ENCODE measurements at places on chromosomes 13 and 19.

DNA sequence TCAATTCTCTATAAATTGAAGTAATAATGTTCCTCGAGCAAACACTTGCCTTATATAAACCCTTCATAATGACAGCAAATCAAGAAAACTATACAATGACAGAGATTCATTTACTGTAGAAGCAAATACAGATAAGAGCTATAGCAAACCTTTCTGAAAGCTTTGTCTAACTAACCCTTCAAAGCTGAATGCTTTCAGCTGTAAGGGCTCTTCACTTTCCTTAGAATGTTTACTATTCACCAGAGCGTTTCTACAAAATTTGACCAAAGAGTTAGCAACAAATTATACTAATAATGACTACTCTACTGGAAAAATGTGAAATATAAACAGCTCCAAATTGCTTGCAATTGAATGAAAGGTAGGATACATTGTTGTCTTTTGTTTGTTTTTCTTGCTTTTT is 218.1 kb downstream of the SLITRK5 start:
- DNase-seq = no peak

DNA sequence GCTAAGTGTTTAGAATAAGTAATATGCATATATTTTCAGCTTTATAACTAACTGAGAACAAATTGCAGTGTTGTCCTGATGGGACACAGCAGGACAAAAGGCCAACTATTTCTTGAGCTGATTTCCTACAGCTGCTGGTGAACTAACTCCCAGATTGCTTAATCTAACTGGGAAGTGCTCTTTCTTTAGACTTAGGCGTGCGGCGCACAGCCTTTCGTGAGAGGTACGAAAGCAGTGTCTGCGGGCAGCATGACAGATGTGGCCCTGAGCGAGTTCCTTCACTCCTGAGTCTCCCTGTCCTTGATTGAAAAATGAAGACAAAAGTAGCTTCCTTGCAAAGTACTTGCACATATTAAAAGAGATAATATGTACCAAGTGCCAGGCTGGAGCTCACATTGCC is 47.3 kb upstream of the NPAS1 start:
- DNase-seq = no peak

DNA sequence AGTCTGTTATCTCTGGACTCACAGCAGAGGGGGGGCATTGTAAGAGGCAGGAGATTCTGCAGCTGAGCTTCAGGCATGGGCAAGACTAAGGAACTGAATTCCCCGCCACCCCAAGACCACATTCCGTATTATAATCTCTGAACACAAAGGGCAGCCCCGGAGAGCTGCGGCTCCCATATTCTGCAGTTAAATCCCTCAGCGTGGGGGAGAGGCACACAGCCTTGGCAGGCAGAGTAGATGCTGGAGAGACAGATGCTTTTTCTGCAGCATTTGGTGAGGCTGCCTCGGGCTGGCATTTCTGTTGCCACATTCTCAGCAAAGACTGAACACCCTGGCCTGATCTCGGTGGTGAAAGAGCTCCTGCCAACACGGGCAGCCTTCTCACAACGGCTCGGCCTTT is 12.9 kb downstream of the CHAF1A start:
- DNase-seq = no peak

DNA sequence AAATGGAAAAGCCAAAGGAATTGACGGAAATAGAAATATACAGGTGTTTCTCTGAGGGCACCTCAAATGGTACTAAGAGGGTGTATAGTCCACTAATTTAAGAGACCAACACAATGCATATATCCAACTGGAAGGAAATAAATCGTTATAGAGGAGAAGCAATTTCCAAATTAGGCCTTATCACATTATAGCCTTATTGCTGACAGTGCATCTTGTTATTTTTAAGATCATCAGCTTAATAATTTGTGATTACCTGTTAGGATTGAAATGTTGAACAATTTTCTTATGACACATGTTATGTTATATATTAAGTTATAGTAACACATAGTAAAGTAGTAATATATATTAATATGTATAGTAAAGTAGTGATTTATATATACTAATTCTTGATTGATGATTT is 915.7 kb upstream of the PCDH9 start:
- DNase-seq = no peak

DNA sequence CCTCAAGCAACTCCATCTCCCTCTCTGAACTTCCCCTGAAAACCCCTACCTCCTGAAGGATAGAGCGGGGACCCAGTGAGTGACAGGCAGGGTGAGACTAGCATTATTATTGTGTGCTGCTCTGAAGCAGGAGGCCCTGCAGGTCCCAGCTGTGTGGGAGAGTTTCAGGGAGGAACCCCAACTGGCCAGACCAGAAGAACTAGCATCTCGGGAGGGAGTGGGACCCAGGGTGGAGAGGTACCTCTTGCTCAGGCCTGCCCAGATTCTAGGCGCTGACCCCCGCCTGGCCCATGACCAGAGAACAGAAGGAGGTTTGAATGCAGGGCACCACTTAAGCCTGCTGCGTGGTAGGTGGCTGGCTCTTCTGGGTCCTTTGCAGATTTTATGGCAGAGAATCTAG is 5.7 kb upstream of the LYPD3 start:
- no peak for DNase-seq

GRCh38 chr19:3981373-3981735 is 3.9 kb downstream of the EEF2 start:
- no peak for DNase-seq

DNA sequence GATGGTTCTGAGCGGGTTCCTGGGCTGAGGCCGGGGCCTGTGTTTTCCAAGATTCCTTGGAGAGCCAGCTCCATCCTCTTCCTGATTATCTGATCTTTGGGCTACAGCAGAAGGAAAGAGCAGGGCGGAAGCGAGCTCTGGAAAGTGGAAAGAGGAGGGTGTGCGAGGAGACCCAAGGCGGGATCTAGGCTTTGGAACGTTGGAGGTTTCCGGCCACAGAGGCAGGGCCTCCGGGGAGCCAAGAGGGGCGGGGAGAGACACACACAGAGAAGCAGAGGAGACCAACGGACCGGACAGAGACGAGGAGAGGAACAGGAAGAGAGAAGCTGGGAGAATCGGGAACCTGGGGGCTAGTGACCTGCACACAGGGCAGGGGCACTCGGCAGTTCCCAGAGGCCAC is at the start of gene CLEC11A:
CLEC11A (plus strand) TSS at position 296 of the 400 bp plus-strand sequence. CDS start 162 bp downstream, outside the sequence.
- DNase-seq = no peak

GRCh38 chr19:31534786-31535657 is 185.8 kb upstream of the TSHZ3 start:
- DNase-seq = no peak

GRCh38 chr19:45591004-45591637 is 6.5 kb upstream of the OPA3 start:
- no peak for DNase-seq

GRCh38 chr13:89812856-89813255 is 1534.6 kb upstream of the MIR17HG start:
- DNase-seq = no peak

GRCh38 chr13:49351871-49352270 is 92.0 kb downstream of the CAB39L start:
- DNase-seq = no peak

- DNase-seq = no peak
Observed at GRCh38 chr19:47561440-47562057, 11.4 kb downstream of the ZNF541 start.

- no peak for DNase-seq
Observed at GRCh38 chr19:44640518-44640917, 3.2 kb upstream of the PVR start.

DNA sequence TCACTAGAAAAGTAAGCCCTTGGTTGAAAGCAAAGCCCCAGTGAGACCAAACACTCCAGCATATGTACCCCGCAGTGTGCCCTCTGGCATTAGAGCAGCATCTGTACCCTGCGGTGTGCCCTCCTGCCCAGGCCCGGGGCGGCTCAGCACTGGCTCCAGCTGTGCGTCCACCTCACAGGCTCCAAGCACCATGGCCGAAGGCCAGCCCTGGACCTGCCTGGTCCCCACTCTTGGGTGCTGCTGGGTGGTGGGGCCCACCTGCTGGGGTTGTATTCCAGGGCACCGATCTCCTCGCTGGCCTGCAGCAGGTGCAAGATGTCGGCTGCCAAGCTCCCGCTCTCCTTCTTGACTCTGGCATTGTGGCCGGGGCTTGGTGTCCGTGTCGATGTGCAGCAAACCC is 230.2 kb downstream of the TUBA3C start:
- no peak for DNase-seq

DNA sequence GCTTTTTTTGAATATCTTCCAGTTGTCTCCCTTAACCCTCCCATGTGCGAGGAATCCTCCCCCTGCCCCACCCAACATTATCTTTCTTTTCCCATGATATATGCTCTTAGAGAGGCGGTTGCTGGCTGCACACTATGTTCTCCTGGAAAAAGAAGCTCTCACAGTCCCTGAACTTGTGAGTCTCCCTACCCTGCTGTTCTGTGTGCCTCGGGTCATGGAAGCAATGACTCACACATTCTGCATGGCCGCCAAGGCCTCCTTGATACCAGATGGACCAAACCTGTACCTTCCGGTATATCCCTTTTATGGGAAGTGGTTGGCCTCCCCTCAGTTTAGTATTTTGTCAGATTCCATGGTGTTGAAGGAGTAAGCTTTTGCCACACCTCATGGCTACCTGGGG is 705.4 kb downstream of the SLITRK6 start:
- DNase-seq = no peak

DNA sequence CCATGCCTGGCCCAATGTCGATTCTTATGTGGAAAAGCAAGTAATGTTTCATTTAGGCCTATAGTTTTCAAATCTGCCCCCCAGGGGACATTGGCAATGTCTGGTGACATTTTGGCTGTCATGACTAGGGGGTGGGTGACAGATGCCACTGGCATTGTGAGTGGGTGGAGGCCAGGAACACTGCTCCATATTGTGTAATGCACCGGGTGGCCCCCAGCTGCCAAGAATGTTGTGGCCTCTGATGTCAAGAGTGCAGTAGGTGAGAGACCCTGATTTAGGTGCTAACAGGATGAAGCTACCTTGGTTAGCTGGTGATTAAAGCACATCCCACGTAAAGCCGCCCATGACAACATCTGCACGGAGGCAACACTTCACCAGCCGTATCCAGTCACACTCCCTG is 10.8 kb downstream of the C19orf44 start:
- DNase-seq = no peak

GRCh38 chr19:15885167-15885566 is 12.7 kb downstream of the CYP4F2 start:
- no peak for DNase-seq

DNA sequence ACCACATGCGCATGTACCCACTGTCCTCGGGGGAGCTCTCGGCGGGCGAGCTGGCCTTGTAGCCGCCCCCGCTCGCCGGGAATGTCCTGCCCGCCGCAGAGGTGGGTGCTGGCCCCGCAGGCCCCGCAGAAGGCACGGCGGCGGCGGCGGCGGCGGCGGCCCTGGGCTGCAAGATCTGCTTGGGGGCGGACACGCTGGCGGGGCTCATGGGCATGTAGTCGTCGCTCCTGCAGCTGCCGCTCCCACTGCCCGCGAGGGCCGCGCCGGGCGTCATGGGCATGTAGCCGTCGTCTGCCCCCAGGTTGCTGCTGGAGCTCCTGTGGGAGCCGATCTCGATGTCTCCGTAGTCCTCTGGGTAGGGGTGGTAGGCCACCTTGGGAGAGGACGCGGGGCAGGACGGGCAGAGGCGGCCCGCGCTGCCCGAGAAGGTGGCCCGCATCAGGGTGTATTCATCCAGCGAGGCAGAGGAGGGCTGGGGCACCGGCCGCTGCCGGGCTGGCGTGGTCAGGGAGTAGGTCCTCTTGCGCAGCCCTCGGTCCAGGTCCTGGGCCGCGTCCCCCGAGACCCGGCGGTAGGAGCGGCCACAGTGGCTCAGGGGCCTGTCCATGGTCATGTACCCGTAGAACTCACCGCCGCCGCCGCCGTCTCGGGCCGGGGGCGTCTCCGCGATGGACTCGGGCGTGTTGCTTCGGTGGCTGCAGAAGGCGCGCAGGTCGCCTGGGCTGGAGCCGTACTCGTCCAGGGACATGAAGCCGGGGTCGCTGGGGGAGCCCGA is 2.4 kb downstream of the IRS2 start:
- no peak for DNase-seq

GRCh38 chr13:98350746-98351330 is 173.8 kb upstream of the RNF113B start:
- DNase-seq = no peak

DNA sequence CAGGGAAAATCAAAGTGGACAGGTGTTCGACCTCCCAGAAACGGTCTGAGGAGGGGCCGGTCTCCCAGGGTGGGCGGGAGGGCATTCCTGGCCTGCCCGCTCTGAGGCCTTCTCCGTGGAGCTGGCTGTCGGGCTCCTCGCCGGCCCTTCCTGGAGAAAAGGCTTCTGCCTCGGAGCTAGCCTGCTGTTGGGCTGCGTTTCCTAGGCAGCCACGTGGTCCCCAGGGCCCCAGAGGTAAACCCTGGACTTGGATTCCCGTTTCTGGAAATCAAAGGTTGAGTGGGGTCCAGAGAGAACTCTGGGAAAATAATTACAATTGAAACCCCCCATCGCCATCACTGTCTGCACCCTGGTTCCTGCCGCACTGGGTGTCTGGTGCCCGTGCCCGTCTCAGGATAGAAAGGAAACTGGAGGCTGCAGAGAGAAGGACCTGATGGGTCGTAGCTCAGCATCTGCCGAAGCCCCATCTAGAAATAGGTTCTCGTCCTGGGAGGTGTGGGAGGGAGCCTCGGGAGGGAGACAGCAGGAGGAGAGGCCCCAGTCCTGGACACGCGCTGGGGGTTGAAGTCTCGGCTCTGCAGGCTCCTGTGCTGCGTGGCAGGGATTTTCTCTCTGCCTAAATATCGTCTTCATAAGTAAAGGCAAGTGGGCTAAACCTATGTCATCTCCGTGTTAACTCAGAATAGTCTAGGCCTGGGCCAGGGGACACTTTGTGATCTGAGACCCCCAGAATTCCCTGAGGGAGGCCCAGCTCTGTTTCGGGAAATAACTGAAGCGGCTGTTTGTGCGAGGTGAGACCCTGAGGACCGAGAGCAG is 7.7 kb upstream of the PROZ start:
- DNase-seq = no peak

All from hematopoietic multipotent progenitor cell (in vitro differentiated cells).